ENCODE measurements at places on chromosomes 2 and 18.

DNA sequence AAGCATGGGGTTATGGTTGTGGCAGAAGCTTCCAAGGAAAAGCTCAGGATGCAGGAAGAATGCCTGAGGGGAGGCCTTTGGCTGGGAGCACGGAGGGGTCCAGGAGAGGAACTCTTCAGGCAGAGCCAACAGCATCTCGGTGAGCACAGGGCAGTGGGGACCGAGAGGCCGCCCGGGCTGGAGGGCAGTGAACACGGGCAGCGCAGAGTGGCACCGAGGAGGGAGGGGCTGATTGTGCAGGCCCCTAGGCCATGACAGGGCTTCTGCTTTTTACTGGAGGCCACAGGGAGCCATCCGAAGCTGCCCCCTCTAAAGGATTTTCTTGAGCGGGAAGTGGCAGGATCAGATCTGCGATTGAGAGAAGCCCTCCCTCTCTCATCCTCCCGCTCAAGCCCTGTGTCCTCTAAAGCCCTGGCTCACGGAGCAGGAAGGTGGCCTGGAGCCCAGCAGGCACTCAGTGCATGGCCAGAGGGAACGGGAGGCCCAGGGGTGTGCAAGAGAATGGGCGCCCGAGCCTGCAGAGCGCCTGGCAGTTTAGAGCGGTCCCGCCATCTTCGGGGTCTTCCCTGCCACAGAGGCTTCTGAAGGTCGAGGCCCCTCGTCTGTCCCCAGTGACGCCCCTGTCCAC is 110.0 kb upstream of the STON1 start:
- DNase-seq = no peak

- DNase-seq = no peak
Measured at GRCh38 chr18:53458944-53459580, 765.4 kb downstream of the MBD2 start.

GRCh38 chr2:124309563-124310138 is 284.6 kb downstream of the CNTNAP5 start:
- no peak for DNase-seq

DNA sequence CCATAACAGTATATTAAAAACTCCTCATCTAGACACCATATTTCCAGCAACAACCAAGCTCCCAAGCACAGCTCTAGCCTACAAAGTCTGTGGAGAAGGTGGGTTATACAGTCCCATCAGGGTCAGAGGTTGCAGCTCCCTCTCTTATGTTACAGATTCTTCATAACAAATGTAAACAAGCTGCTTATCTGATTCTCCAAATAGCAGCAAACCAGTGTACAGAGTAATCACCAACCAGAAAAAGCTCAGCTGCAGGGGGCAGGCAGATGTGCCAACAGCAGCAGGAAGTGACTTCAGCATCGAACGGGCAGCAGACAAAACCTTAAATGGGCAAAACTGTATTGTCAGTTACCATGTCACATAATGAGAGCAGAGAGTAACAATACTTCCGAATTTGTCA is 52.9 kb upstream of the NABP1 start:
- peak; percentile 47 for DNase-seq

- no peak for DNase-seq
Measured at GRCh38 chr2:57450170-57450569, 596.4 kb upstream of the VRK2 start.

All from activated T-cell treated with anti-CD3 and anti-CD28 coated beads, Interleukin-2, amount 50 U/mL, for 48 hours (primary cell).